GM04504 (cell line): ENCODE measurements at places on chromosomes 5 and 9.

GRCh38 chr5:126516133-126516532, 78.9 kb downstream of the ALDH7A1 start:
- no peak for DNase-seq

- no peak for DNase-seq
Measured at GRCh38 chr5:146785065-146785464, 93.5 kb downstream of the PPP2R2B start.

DNA sequence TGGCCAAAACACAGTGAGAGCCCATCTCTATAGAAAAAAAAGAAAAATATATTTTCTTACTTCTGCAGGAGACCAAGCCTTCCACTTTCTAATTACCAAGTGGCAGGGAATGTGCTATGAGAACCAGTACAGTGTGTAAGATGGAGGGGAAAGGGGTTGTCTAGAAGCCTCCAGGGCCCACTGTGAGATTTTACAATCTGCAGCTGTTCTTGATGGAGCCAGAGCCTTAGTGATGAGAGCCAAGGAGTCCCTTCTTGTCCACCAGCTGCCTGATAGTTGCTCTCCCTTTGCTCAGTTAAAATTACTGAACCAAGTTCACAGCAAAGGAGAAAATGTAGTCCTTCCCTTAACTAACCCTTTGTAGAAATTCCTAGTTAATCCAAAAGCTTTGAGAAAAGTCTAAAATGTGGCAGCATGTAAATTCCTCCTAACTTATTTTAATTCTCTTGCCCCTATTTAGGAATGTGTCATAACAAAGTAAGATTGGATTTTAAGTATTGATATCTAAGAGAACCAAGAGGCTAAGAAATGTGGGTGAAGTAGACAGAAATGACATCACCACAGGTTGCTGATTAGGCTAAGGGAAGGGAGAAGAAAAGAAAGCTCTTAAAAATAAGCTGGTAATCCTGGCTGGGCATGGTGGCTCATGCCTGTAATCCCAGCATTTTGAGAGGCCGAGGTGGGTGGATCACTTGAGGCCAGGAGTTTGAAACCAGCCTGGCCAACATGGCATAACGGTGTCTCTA, 19.3 kb downstream of the SRP19 start:
- DNase-seq = no peak

GRCh38 chr9:121756474-121757280, 105.2 kb downstream of the DAB2IP start:
- DNase-seq = no peak

GRCh38 chr5:172853355-172853975, 19.4 kb downstream of the ERGIC1 start:
- no peak for DNase-seq

GRCh38 chr9:34187891-34188240, 9.0 kb downstream of the UBAP1 start:
- DNase-seq = no peak

DNA sequence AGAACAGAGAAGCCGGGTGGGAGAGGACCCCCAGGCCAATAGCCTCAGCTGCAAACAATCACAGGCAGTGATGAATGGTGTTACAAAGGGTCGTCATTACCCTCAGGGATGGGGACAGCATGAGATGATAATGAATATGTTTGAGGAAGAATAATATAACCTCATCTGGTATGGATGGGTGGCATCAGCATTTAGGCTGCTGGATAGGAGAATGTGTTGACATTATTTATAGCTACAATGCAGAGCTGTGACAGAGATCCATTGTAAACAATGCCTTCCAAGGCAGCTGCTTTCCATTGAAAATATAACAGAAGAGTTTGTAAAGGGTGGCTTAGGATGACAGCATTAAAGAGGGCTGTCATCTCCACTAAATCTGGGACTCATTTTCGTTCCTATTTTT, 365.5 kb downstream of the KCNN2 start:
- DNase-seq = no peak
